ENCODE measurements at places on chromosomes 16 and 17. TPM values are rescaled to one million over a fixed set of nuclear protein-coding genes. Genes with fewer than 3 reads are reported as not detected.

DNA sequence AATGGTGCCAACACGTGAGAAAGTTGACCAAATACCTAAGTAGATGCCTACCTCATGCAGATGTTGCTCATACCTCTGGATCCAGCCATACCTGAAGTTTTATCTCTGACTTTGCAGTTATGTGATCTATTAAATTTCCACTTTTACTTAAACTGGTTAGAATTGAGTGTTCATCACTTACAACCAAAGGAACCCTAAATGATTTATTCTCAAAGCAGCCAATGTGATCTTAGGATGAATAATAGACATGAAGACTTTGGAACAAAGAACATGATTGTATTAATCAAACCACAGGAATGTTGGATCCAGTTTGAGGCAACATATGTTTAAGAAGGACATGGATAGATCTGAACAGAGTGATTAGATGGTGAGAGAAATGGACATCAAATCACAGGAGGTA, 68.7 kb downstream of the IRX6 start:
- no peak for DNase-seq

GRCh38 chr16:55815320-55815719, 17.6 kb downstream of the CES1 start:
- DNase-seq = no peak

DNA sequence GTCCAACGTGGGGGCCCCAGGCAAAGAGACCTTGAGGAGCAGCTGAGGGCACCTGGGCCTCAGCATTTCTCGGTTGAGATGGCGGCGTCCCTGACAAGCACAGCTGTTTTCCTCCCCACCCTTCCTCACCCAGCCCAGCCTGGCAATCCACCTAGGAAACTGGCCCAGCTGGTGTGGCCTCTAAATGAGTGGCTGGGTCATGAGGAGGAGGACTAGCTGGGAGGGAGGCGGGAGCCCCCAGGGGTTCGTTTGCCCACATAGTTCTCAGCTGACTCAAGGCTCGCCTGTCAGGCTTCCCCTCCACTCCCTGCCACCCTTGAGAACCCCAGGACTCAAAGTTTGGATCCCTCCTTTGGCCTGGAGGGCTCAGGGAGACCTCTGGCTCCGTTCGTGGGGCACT, 5.9 kb downstream of the RNF222 start:
- DNase-seq = no peak

DNA sequence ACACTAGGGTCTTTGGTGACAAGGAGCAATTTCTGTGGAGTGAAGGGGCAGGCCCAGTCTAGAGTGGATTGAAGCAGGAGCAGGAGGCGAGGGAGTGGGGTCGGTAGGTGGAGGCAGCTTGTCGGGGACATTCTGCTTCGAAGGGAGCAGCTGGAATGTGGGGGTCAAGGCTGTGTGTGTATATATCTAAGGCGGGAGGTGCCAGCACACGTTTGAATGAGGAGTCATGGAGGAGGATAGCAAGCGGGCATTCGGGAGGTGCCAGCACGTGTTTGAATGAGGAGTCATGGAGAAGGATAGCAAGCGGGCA, 17.7 kb downstream of the NT5M start:
- DNase-seq = no peak

- no peak for DNase-seq
These were observed 383.1 kb downstream of the KCNJ2 start for GRCh38 chr17:70552230-70552981.

- DNase-seq = no peak
These were observed 37.2 kb upstream of the GAN start for GRCh38 chr16:81277541-81278080.

DNA sequence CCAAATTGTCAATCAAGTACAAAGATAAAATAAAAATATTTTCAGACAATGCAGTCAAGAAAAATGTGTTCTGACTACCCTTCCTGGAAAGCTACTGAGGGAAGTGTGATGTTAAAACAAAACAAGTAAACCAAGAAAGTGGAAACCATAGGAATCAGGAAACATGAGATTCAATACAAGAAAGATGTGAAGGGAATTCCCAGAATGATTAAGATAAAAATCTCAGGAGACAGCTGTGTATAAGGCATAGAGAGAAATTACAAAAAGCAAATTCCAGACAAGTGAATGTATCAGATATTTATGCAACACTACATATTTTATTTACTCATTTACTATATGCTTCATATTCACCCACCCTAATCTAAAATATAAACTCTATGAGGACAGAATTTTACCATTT, 32.2 kb downstream of the TRIM37 start:
- no peak for DNase-seq

- DNase-seq = no peak
These were observed 2.2 kb downstream of the DNAJA2 start for GRCh38 chr16:46971271-46971670.

GRCh38 chr17:82227629-82228277, 1.1 kb upstream of the SLC16A3 start:
- no peak for DNase-seq

GRCh38 chr16:68447653-68448359, 502 bp downstream of the SMPD3 start:
- no peak for DNase-seq

GRCh38 chr17:56434610-56435009, 158.9 kb upstream of the NOG start:
- DNase-seq = no peak

- no peak for DNase-seq
These were observed 816 bp upstream of the SHMT1 start for GRCh38 chr17:18364166-18364565.

DNA sequence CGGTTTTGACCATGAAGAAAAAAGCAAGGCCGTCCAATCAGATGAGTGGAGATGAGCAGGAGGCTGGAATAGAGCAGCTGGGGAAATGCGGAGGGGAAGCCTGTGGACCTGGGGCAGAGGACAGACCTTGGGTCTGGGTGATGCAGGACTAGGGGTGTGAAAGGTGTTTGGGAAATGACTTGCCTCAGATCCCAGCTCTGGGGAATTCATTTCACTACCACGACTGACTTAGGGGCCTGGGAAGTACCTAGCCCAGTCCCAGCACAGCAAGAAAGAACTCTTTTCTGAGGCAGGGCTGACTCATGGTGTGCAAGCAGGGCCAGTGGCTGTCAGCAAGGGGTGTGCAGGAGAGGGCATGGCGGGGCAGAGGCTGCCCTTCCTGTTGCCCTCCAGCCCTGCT, 14.8 kb downstream of the DNAI2 start:
- no peak for DNase-seq

DNA sequence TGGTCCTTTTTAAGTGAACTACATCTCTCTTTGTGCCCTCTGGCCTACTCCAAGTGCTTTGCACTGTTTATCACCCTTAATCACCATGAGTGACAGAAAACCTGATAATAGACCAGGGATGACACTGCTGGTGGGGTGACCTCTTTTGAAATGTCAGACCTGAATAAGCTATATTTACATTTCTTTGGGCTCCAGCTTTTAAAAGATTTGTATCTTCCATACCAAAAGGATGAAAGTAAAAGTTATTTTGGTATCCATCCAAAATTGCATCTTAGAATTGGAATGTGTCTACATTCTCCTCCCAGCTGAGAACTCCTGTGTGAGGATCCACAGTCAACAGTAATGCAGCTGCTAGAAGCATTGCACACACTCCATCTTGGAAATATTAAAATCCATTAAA, 370.0 kb downstream of the CDH11 start:
- DNase-seq = no peak

DNA sequence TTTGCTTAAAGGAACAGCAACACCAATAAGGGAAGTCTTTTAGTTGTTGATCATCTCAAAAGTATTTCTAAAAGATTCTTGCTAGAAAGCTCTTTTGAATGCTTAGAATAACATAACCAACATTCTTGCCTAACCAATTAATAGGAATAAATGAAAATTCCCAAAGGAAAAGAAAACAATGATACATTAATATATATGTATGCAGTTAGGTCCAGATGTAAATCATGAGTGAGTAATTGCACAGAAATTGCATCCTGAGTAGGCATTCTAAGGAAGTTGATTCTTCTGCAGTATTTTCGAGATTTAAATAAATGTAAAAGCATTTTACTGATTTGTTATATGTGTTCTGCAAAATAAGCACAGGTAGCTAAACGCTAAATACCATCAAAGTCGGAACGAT, 22.1 kb downstream of the COX10 start:
- DNase-seq = no peak

DNA sequence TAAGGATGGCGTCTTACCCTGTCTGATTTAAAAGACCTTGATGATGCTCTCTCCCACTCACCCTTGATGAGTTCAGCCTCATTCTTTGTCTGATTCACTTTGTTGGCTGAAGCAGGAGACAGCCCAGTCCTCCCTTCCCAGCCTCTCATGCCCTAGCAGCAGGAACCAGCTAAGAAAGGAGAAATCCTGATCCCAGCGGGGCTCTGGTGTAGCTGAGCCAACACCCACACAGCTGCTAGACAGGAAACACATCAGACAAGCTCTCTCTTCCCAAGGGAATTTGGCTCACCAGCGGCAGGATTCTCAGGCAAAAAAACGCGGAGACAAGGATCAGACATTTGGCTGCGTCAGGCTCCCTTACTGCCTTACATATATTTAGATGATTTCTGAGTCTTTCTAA, 211.5 kb downstream of the CDH11 start:
- no peak for DNase-seq

- no peak for DNase-seq
These were observed 5.8 kb downstream of the NEUROD2 start for GRCh38 chr17:39601758-39602532.

GRCh38 chr16:65917466-65917865, 449.0 kb upstream of the CDH5 start:
- peak; percentile 58 for DNase-seq

- DNase-seq = no peak
These were observed 187.5 kb upstream of the CDH11 start for GRCh38 chr16:65309354-65309753.

GRCh38 chr17:55903028-55903690, 152.3 kb downstream of the PCTP start:
- DNase-seq = no peak

DNA sequence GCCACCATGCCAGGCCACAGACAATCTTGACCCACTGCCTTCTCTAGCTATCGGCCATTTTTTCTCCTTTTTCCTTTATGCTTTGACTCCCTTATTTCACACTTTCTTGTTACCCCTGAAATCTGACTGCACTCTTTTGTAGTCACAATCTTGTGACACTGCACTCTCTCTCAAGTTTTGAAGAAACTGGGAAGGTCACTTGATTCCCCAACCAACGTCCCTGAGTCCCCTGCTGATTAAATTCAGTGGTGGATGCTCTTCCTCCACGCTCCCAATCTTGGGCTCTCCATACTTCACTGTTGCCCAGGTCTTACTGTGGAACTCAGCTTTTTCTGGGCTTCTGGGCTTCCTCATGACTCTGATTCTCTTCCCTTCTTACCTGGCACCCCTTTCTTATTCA, 33.9 kb downstream of the PECAM1 start:
- DNase-seq = no peak

DNA sequence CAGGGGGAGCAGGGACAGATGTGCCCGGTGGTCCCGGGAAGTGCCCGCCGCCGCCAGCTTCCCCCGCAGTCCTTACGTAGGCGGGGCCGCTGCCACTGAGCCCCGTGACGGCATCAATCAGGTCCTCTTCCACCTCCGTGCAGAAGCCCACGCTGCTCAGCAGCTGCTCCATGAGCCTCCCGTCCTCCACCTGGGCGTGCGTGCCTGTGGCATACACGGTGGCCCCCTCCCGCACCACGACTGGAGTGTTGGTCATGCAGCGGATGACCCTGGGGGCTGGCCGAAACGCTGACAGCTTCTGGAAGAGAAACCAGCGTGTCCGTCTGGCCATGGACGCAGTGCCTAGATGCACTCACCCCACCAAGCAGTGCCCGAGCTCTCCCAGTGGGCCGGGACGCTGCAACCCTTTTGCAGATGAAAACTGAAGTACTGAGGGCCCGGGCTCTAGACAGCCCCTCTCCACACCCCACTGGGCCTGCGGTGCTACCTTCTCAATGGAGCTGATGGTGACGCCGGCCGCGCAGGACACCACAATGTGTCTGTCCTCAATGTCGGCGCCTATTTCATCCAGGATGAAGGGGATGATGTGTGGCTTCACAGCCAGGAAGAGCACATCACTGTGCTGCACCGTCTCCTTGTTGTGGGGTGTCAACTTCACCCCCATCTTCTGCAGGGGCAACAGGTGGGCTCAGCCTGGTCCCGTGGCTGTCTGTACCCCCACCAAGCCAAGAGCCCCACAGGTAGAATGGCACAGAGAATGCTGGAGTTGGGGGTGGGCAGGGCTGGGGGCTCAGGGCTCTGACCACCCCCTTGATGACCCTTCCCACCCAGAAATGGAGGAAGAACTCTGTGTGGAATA, 2.0 kb downstream of the PYCR1 start:
- no peak for DNase-seq

DNA sequence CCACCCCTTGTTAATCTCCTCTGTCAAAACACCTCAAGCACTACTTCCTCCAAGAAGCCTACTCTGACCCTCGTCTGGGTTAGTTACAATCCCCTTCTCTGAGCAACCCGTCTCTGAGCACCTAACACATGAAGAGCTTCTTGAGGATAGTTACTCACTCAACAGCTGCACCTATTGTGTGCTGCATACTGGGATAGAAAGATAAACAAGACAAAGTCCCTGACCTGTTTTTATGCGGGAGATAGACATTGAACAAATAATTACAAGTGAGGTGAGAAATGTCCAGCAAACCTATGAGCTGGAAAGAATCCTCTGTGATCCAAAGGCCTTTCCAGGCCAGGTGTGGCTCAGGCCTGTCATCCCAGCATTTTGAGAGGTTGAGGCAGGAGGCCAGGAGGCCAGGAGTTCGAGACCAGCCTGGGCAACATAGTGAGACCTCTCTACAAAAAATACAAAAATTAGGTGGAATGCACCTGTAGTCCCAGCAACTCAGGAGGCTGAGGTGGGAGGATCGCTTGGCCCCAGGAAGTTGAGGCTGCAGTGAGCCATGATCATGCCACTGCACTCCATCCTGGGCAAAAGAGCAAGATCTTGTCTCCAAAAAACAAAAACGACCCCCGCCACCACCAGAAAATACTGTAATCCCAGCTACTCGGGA, 5.5 kb upstream of the ZNF771 start:
- DNase-seq = no peak

GRCh38 chr17:15659236-15659635, 24.9 kb downstream of the TRIM16 start:
- no peak for DNase-seq

- no peak for DNase-seq
These were observed 276.1 kb downstream of the SLC39A11 start for GRCh38 chr17:72816406-72816805.

- no peak for DNase-seq
These were observed at the start of gene PVALEF for GRCh38 chr17:81165246-81166032. Gene PVALEF, plus strand, starts transcription at chr17:81165507. Its CDS starts 15,720 bp downstream, at chr17:81181227.

GRCh38 chr17:76681222-76682137, 29.3 kb downstream of the MXRA7 start:
- DNase-seq = no peak

Gene SLC43A2
- total RNA-seq = 5.2 TPM

Gene PLSCR3
- 37.1 TPM for total RNA-seq

Gene SLFN12
- 5.9 TPM for total RNA-seq

Gene C16orf54
- 3.2 TPM for total RNA-seq

Gene MYO15A
- 6.1 TPM for total RNA-seq

Gene KRT222
- not detected for total RNA-seq

Gene SLC25A11
- 45.7 TPM for total RNA-seq

Gene KRT33B
- not detected for total RNA-seq

Gene USP7
- total RNA-seq = 112 TPM

Gene ATP1B2
- total RNA-seq = 2.7 TPM
